ENCODE measurements at places on chromosomes 13 and 19.

DNA sequence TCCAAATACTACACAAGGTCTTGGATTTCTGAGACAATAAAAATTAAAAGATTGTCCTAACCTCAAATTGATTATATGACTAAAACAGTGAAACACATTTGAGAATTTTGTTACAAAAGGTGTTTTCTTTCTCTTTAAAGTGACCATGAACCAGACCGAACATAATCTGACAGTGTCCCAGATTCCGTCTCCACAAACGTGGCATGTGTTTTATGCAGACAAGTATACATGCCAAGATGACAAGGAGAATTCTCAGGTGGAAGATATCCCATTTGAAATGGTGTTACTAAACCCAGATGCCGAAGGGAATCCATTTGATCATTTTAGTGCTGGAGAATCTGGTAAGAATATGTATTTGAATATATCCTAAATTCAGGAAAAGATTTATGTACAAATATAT lies 10.4 kb downstream of the GPR180 start:
- no peak for DNase-seq

DNA sequence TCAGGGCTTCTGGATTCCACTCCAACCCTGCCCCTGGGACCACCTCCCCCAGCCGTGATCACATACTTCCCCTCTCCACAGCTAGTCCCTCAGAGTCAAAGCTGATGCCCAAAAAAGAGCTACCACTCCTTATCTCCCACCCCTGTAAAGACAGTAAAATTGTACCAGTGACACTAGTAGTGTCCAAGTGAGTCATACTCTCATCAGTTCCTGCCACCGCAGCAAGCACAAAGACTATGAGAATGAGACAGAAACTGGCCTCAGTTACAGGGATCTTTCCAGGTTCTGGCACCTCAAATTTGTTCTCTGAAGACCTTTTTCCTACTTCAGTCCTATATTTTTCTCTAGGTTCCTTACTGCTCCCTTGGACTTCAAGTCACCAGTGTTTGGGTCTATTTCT lies 144.2 kb downstream of the SPRY2 start:
- DNase-seq = peak; percentile 17

GRCh38 chr19:50801107-50801506 lies 10.9 kb downstream of the ACP4 start:
- DNase-seq = no peak

- DNase-seq = peak; percentile 2
Measured at GRCh38 chr13:29020314-29020713, 200.2 kb downstream of the MTUS2 start.

- no peak for DNase-seq
Measured at GRCh38 chr13:22095794-22096193, 424.9 kb downstream of the FGF9 start.

DNA sequence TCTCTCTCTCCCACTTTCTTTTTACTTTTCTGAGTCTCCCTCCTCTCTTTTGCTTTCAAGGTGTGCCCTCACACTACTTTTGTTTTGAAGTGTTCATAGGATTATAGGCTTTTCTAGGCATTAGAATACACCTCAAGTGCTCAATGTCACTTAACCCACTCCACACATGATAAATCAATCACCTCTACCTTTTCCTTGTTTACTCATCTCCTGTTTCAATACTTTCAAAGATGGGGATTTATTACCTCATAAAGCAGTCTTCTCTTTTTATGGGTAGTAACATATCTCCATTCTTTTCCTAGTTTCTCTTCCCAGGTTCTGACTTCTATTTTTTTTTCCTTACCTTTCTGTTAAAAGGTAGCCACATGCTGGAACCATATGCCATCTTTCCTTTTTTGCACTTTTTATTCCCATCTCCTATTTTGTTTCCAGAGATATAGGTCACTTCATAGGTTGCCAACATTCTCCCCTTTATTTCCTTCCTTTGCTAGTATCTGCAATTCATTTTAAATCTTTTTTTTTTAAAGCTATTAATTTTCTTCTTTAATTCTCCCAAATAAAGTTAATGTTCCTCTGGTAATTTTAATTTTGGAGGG lies 137.6 kb upstream of the SLC10A2 start:
- no peak for DNase-seq

- DNase-seq = no peak
Measured at GRCh38 chr13:79492313-79492798, 11.4 kb downstream of the NDFIP2 start.

GRCh38 chr13:100112186-100112838 lies 23.4 kb downstream of the PCCA start:
- DNase-seq = no peak

DNA sequence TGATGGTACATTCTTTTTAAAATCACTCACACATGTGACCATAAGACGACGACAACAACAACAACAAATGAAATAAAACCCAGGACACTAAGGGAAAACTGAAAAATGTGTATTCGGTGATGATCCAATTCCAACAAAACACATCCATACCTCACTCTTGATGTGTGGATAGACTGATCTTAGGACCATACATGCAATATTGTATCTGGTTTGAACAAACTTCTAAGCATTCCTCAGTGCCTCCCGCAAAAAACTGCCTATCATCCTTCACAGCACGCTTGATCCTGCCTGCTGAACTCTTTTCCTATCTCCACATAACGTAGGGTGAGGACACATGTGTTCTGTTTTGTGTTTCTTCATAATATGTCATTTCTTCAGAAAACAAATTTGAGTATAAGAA lies 415.2 kb downstream of the KCTD12 start:
- DNase-seq = no peak

DNA sequence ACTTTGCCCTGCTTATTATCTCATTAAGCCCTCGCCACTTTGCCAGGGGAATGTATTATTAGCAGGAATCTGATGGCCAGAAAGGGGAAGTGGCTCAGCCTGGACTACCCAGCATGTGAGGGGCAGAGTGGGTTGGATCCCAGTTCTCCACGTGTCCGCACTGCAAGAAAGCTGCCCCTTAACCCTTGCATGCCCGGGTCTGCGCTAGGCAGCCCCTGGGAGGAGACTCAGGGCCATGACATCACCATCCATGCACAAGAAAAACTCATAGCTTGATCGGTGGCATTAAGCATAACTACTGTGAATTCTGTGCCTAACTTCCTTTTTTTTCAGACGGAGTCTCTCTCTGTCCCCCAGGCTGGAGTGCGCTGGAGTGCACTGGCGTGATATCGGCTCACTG lies 8.9 kb downstream of the CACNG8 start:
- DNase-seq = peak; percentile 81

- no peak for DNase-seq
Measured at GRCh38 chr19:459724-460511, 915 bp downstream of the SHC2 start.

DNA sequence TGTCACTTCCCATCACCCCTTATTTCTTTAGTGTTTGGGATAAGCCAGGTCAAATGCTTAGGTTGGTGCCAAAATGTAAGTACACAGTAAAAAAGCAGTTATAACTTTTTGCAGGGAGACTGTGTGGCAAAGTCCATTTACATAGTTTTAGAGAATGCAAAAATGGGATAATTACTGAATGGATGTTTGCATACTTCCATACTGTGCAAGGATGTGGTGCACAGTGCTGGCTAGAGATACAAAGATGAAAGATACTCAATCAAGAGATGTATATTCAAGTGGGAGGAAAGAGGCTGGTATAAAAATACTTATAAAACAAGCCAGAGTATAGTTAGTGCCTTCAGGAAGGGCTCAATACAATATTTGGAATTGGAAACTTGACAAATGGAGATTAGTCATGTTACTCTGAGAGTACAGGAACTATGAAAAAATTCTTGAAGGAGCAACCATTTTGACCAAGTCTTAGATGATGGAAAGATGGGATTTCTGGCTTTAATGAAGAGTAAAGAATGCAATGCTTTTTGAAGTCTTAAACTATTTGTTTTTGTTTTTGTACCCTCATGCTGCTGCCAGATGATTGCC lies 8.0 kb downstream of the PDS5B start:
- no peak for DNase-seq

DNA sequence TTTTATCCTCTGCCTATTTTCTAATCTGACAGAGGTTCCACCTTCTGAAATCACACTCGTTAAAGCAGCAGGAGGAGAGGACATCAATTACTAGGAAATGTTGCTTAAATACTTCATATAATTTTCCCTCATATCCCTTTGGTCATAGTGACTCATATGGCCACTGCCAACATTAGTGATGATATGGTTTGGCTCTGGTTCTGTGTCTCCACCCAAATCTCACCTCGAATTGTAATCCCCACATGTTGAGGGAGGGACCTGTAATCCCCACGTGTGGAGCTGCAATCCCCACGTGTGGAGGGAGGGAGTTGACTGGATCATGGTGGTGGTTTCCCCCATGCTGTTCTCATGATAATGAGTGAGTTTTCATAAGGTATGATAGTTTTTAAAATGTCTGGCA lies 618.4 kb upstream of the SLITRK5 start:
- DNase-seq = no peak

All from Kasumi-1 (cell line).